ENCODE measurements at places on chromosomes 2 and 18. TPM values are rescaled to one million over a fixed set of nuclear protein-coding genes. Genes with fewer than 3 reads are reported as not detected.

DNA sequence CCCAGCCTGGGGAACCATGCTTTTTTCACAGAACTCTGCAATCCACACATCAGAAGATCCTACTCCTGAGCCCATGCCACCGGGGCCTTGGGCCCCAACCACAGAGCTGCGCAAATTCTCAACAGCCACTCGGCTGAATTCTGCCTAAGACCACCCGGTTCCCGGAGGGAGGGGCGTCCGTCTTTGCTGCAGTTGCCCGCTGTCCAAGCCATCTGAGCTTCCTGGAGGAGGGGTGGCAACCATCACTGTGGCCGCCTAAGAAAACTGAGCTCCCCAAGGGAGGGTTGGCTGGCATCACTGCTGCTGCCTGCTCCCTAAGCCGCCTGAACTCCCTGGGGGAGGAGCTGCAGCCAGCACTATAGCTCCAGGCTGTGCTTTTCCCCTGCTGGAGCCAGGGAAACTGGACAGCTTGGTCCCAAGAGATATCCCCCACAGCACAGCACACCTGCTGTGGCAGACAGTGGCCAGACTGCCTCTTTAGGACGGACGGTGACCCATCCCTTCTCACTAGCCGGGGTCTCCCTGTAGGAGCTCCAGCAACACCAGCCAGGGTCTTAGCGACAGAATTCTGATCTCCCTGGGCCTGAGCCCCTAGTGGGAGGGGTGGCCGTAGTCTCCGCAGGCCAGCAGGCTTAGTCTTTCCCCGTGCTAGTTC lies 1411.6 kb upstream of the CDH2 start:
- no peak for DNase-seq

- no peak for DNase-seq
Observed at GRCh38 chr18:37741032-37741623, 175.5 kb upstream of the CELF4 start.

Gene OR6B2
- total RNA-seq = not detected

- no peak for DNase-seq
Observed at GRCh38 chr18:62070302-62070701, 116.6 kb downstream of the PIGN start.

- DNase-seq = no peak
Observed at GRCh38 chr2:419687-420317, 131.9 kb upstream of the ALKAL2 start.

Gene SLC9A4
- total RNA-seq = 0.08 TPM

- no peak for DNase-seq
Observed at GRCh38 chr2:234363011-234363487, 133.8 kb downstream of the ARL4C start.

Gene C1QL2
- total RNA-seq = not detected

GRCh38 chr2:179440642-179441251 lies 176.1 kb upstream of the SESTD1 start:
- DNase-seq = no peak

GRCh38 chr2:221200184-221200839 lies 371.8 kb downstream of the EPHA4 start:
- DNase-seq = no peak

- no peak for DNase-seq
Observed at GRCh38 chr2:10184421-10184820, 61.9 kb downstream of the RRM2 start.

Gene RTN4
- 88.2 TPM for total RNA-seq

Gene CUL3
- total RNA-seq = 78.4 TPM

DNA sequence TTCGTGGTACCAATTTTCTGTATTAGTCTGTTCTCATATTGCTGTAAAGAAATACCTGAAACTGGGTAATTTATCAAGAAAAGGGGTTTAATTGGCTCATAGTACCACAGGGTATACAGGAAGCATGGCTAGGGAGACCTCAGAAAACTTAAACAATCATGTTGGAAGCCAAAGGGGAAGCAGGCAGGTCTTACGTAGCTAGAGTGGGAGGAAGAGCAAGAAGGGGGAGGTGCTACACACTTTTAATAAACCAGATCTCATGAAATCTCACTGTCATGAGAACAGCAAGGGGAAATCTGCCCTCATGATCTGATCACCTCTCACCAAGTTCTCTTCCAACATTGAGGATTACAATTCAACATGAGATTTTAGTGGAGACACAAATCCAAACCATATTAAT lies 226.8 kb upstream of the TPO start:
- DNase-seq = no peak
